ENCODE measurements at places on chromosomes 1 and 21. TPM values are rescaled to one million over a fixed set of nuclear protein-coding genes. Genes with fewer than 3 reads are reported as not detected.

DNA sequence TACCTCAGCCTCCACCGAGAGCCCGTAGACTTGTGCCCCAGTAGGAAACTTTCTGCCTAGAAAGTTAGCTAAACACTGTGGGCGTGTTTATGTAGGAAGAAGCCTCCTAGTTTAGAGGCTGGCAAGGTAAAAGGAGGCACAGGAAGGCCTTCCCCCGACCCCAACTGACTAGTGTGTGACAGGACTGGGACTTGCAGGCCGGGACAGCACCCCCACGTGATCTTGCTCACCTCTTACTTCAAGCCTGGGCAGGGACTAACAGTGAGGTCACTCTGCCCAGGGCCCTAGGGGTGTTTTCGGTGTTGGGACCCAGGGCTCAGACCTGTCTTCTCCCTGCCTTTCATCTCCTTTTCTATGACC, 392 bp upstream of the TAGLN2 start:
- DNase-seq, result peak; percentile 66

DNA sequence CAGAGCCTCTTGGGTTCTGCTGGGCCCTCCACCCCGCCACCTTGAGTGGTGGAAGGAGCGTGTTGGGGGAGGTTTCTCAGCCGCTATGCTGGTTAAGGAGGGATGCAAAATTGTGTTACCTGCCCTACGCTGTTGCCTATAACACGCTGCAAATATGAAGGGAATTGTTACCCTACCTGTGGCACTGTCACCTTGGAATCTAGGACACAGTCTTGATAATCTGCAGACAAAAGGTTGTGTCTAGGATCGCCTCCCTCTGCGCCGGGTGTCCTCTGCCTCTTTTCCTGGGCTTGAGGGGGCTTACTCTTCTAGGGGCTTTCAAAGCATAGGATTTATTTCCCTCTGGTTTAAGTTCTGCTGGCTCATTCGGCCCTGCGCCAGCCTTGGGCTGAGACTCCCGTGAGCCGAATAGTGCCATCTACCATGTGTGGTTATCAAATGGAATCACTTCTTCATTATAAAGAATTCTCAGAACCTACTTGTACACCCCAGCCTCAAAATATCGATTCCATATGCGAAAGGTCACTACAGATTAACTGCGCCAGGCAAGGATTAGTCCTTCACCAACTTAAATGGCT, 697 bp downstream of the SLC22A15 start:
- no peak for DNase-seq

NR1I3 gene
- total RNA-seq, result 0.50 TPM

DNA sequence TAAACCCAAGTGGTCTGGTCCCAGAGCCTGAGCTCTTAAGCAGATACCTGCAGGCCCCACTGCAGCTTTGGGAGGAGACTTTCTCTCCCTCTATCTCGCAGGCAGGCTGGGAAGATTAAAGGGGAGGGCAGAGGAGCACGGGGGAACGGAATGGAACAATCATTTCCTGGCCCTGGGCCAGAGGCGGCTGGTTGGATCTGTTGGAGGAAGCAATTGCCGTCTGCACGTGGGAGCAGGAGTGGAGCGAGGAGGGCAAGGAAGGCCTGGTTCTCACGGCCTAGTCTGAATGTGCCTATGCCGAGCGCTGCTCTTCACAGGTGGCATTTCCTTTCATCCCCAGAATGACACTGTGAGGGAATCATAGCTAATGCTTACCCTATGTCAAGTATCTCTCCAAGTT, 23.7 kb downstream of the NKAIN1 start:
- DNase-seq, result peak; percentile 92

DNA sequence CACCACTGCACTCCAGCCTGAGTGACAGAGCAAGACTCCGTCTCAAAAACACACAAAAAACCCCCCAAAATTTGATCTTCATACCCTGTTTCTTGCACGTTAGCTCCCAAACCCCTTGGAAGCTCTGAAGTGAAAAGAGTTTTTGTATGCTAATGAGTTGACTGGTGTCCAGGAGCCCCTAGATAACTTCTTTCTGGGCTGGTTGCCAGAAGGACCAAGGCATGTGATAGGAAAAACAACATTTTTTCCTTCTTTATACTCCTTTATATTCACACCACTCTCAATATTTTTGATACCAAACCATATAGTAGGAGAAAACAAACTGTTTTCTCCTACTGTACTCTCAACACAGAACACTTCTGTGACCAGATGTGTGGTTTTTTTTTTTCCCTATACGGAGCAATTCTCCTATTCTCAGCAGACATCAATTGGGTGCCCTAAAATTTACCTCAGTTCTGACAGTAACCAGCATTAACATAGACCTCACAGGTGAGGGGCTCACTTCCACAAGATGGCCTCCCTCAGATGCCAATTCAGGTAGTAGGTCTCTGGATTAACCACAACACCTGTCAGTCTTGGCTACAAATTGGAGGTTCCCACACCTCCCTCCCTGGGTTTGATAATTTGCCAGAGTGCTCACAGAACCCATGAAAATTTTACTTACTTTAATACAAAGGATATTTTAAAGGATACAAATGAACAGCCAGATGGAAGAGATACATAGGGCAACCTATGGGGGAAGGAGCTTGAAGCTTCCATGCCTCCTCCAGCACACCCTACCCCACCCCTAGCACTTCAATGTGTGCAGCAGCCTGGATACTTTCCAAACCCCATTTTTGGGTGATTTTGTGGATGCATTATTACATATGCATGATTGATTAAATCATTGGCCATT, 25.6 kb downstream of the ZYG11B start:
- peak; percentile 63 for DNase-seq

Data from adrenal gland (tissue), 19 donors.